ENCODE measurements at places on chromosomes 6 and 20. TPM values are rescaled to one million over a fixed set of nuclear protein-coding genes. Genes with fewer than 3 reads are reported as not detected.

GRCh38 chr6:158207422-158207788 is 39.3 kb downstream of the GTF2H5 start:
- no peak for DNase-seq

GRCh38 chr6:155195903-155196302 is 67.9 kb upstream of the CLDN20 start:
- DNase-seq: peak; percentile 65

- DNase-seq: no peak
These were observed 472.3 kb upstream of the EYS start for GRCh38 chr6:66179361-66179760.

DNA sequence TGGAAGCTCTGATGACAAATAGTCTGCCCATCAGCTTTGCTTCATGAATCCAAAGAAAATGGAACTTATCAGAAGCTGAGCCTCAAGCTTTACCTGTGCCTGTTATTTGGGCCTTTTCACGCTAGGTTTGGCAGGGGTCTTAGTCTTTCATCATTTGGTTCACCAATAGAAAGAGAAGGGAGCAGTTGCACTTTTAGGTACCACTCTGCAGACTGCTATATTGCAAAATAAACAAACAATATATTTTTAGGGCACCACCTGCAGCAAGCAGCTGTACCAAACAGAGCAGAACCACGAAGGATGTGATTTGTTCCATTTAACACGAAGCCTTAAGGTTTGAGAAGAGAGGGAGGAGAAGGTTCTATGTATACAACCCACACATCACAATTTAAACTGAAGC is 291.4 kb upstream of the RNF217 start:
- DNase-seq: no peak

DNA sequence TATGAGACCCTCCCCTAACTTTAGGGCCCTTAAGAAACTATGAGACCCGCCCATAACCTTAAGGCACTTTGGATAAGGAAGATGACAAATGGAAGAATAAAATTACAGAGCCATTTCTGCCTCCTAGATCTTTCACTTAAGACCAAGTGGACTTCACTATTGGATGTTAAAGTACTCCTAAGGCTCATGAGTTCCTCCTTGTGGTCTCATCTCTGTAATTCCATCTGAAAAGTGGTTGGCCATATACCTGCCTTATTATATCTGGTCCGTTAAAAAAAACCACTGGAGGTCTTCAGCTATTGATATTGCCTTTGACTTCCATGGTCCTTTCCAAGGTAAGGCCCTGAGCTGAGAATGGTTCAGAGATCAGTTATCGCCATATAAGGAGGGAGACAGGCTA is 310.3 kb downstream of the EYA4 start:
- DNase-seq: no peak

- no peak for DNase-seq
These were observed 601.2 kb downstream of the DHX35 start for GRCh38 chr20:39563349-39563748.

DNA sequence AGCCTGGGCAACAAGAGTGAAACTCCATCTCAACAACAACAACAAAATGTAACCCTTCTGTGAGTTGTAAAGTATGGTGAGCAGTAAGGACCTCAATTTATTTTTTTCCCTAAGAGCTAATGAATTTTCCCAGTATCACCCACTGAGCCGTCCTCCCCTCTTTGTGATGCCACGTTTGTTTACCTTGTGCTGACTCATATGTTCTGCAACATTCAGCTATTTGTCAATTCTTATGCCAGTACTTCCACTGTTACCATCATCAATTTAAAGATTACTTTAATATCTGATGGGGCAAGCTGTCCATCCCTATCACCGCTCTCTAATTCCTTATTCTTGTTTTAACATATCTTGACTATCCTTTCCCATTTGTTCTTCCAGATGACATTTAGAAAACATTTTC is 37.5 kb downstream of the MAK start:
- no peak for DNase-seq

DNA sequence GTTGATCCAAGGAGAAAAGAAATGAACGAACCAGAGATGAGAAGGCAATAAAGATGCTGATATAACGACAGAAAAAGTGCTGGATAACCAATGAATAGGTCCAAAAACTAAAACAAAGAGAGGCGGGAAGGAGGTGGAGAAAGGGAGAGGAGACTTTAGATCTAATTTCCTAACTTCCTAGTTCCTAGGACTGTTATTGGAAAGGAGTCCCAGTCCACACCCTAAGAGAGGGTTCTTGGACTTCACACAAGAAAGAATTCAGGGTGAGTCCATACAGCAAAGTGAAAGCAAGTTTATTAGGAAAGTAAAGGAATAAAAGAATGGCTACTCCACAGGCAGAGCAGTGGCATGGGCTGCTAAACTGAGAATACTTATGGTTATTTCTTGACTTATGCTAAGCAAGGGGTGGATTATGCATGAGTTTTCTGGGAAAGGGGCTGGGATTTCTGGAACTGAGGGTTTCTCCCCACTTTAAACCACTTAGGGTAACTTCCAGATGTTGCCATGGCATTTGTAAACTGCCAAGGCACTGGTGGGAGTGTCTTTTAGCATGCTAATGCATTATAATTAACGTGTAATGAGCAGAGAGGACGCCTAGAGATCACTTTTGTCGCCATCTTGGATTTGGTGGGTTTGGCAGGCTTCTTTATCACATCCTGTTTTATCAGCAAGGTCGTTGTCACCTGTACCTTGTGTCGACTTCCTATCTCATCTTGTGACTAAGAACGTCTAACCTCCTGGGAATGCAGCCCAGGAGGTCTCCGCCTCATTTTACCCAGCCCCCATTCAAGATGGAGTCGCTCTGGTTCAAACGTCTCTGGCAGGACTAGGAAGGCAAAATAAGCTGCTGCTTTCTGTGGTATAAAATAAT is 60.9 kb upstream of the RBM24 start:
- DNase-seq: no peak

GRCh38 chr20:14193885-14194284 is 143.5 kb downstream of the FLRT3 start:
- peak; percentile 70 for DNase-seq

DNA sequence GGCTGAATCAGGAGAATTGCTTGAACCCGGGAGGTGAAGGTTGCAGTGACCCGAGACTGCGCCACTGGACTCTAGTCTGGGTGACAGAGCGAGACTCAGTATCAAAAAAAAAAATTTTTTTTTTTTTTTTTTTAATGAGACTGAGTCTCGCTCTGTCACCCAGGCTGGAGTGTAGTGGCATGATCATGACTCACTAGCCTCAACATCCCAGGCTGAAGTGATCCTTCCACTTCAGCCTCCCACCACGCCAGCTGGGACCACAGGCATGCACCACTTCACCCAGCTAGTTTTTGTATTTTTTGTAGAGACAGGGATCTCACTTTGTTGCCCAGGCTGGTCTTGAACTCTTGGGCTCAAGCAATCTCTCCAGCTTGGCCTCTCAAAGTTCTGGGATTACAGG is 53.3 kb downstream of the MYO6 start:
- no peak for DNase-seq

GRCh38 chr6:100435299-100435698 is 29.4 kb downstream of the SIM1 start:
- peak; percentile 31 for DNase-seq

GRCh38 chr20:584161-584970 is 25.7 kb downstream of the TCF15 start:
- DNase-seq: peak; percentile 76

DNA sequence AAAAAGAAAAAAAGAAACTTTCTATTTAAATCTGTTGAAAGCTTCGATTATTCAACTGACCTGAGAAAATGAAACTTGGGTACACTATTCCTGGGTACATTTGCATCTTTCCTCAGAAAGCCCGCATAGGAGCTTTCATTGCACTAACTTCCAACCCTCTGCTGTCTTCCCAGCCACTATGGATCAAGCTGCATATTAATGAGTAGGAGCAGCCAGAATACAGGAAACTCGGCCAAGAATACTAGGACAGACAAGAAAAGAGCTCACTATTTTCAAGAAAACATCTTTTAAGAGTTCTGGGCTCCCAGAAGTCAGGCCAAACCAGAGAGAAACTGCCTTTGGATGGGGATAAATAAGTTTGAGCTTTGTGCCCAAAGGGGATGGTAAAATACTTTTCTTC is 135.0 kb upstream of the CCDC28A start:
- DNase-seq: no peak

The COL11A2 gene
- 1.3 TPM for total RNA-seq

The SLC26A8 gene
- 2.9 TPM for total RNA-seq

The ULBP1 gene
- 1.0 TPM for total RNA-seq

The F13A1 gene
- 11.4 TPM for total RNA-seq

The ADGRB3 gene
- 1.9 TPM for total RNA-seq

All from GM23338 (cell line).